ENCODE measurements at places on chromosomes 16 and 17.
A peak's percentile ranks its signal among the peaks of the same experiment; 100 is the strongest.

- H3K27me3 ChIP-seq: peaks cover 15% of the 10 kb centered on the region
- H3K4me1 ChIP-seq: peaks cover 11% of the 10 kb centered on the region
- no peak overlapping the region for H3K4me3 ChIP-seq
- H3K36me3 ChIP-seq: no peaks in the 10 kb centered on the region
Measured at GRCh38 chr17:44776628-44777393, 18.0 kb downstream of the ADAM11 start.

DNA sequence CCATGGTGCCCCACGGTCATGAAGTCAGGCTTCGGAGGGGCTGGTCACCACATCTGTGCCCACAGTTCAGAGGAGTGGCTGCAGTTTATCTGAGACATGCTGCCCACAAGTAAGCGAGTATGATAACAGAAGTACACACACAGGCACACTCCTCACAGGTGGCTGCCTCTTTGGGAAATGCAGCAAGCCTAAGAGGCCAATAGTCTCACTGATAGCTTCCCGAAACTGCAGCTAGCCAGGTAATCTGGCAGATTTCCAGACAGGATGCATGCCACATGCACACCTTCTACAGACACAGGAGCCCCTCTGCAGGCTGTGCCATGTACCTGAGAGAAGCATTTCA is 12.6 kb upstream of the GFOD2 start:
- DNase-seq: no peak
- peaks cover 77% of the 10 kb centered on the region for H3K36me3 ChIP-seq
- peak overlapping the region; percentile 2 for H3K4me3 ChIP-seq
- H3K27me3 ChIP-seq: no peaks in the 10 kb centered on the region

- no peak for DNase-seq
- H3K27me3 ChIP-seq: no peaks in the 10 kb centered on the region
- H3K27ac ChIP-seq: no peak overlapping the region
- no peak overlapping the region for H3K4me3 ChIP-seq
- no peaks in the 10 kb centered on the region for H3K36me3 ChIP-seq
- peaks cover 8% of the 10 kb centered on the region for H3K4me1 ChIP-seq
Measured at GRCh38 chr16:73230651-73231050, 182.7 kb upstream of the ZFHX3 start.

- no peak overlapping the region for H3K4me3 ChIP-seq
- H3K27ac ChIP-seq: no peak overlapping the region
- DNase-seq: no peak
- no peaks in the 10 kb centered on the region for H3K36me3 ChIP-seq
- peaks cover 14% of the 10 kb centered on the region for H3K27me3 ChIP-seq
Measured at GRCh38 chr16:68236137-68236825, 354 bp upstream of the ESRP2 start.

DNA sequence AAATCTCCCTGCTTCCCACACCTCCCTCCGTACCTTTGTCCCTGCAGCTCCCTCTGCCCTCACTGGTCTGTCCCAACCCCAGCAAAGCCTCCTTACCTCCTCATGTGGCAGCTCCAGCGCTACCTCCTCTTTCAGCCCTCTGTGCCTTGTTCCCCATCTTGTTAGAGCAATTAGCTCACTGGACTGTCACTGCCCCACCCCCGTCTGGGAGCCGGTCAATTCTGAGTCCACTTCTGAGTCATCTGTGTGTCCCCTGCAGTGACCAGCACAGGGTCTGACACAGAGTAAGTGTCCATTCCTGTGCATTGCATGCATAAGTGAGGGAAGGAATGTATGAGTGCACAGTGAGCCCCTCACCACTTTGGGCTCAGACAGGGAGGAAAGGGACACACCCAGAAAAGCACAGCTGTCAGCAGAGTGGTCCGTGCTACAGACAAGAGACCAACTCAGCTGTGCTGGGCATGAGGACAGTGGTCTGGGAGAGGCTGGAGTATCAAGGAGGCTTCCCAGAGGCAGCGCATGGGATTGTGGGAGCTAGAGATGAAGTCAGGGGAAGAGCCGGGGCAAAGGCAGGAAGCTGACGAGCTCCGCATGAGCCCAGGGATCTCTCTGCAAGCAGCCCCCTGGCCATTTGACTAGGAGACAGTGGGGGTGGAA is 45.9 kb downstream of the PITPNM3 start:
- H3K27me3 ChIP-seq: no peaks in the 10 kb centered on the region
- H3K36me3 ChIP-seq: no peaks in the 10 kb centered on the region
- H3K4me3 ChIP-seq: no peak overlapping the region
- peaks cover 9% of the 10 kb centered on the region for H3K4me1 ChIP-seq
- H3K27ac ChIP-seq: no peak overlapping the region

DNA sequence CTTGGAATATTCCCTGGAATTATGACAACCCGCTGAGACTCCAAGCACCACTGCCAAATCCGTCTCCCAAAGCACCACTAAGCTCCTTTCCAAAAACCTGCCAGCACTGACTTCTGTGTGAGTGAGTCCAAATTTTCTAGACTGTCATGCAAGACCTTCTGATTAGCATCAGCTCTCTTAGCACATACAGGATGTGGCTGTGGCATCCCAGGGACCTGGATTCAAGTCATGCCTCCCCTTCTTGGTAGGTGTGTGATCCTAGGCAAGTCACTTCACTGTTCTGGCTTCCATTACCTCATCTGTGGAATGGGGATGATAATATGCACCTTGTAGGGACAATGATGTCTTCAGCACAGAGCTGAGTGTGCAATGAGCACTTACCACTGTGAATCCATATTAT is 38.3 kb upstream of the USP7 start:
- no peak for DNase-seq
- no peaks in the 10 kb centered on the region for H3K36me3 ChIP-seq
- no peak overlapping the region for H3K4me3 ChIP-seq
- no peaks in the 10 kb centered on the region for H3K27me3 ChIP-seq

GRCh38 chr16:72905581-72905980 is 142.3 kb downstream of the ZFHX3 start:
- H3K27me3 ChIP-seq: no peaks in the 10 kb centered on the region
- DNase-seq: no peak
- H3K36me3 ChIP-seq: peaks cover 41% of the 10 kb centered on the region
- H3K4me3 ChIP-seq: no peak overlapping the region
- peaks cover 6% of the 10 kb centered on the region for H3K4me1 ChIP-seq

DNA sequence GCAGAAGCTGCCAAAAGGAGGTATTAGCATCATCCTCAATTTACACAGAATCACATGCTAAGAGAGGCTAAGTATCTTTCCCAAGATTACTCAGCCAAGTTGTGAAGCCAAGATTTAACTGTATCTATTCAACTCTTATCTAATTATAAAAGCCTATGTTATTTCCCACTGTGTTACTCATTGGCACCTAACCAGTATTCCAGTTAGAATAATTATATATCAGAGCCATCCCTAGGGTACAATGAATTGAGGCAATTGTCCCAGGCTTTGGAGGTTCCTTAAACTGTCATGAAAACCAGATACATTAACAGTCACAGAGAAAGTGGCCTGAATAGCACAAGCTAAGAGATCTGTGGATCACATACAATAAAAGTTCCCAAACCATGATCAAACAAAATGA is 10.9 kb upstream of the AMFR start:
- no peaks in the 10 kb centered on the region for H3K4me1 ChIP-seq
- peaks cover 93% of the 10 kb centered on the region for H3K36me3 ChIP-seq
- DNase-seq: no peak
- H3K27me3 ChIP-seq: no peaks in the 10 kb centered on the region

DNA sequence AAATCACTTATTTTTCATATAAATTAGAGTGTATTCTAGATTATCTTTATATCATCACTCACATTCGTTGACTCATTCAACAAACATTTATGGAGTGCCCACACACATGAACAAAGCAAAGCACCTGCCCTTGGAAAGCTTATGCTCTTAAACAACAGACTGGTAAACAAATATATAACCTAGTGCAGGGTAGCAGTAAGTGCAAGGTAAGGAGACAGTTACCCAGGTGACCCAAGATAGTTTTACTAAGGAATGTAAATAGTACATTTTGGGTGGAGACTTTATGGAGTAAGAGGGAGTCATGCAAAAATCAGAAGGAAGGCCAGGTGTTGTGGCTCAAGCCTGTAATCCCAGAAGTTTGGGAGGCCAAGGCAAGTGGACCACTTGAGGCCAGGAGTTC is 40.4 kb upstream of the HELZ start:
- no peaks in the 10 kb centered on the region for H3K27me3 ChIP-seq
- H3K4me3 ChIP-seq: no peak overlapping the region
- DNase-seq: no peak
- no peaks in the 10 kb centered on the region for H3K4me1 ChIP-seq
- no peaks in the 10 kb centered on the region for H3K36me3 ChIP-seq
- H3K27ac ChIP-seq: no peak overlapping the region

DNA sequence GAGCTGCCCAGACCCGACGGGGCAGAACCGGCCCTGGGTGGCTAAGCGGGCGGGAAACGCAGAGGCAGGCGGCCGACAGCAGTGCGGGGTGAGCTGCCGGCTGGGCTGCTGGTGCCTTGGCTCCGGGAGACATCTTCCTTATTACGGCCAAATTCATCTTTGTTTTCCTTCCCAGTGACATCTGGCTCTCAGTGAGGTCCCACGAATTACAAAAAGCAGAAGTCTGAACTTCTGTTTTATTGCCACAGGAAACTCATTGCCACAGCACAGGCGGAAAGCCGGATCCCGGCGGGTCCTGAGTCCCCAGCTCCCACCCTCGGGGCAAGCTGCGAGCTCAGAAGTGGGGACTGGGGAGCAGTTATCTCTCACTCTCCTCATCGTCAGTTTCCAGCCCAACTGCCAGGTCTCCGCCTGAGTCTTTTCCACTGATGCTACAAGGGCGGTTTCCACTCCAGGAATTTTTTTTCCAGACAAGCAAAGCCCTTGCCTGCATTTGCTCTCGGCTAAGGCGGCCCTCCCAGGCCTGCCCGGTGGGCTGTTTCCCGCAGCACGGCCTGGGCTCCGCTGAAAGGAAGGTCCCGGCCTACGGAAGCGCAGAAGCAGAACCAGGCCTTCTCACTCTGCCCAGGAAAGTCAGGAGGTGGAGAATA is 40.3 kb downstream of the CBFA2T3 start:
- H3K27me3 ChIP-seq: peaks cover 9% of the 10 kb centered on the region
- no peak overlapping the region for H3K27ac ChIP-seq
- no peaks in the 10 kb centered on the region for H3K36me3 ChIP-seq
- H3K4me1 ChIP-seq: no peaks in the 10 kb centered on the region

DNA sequence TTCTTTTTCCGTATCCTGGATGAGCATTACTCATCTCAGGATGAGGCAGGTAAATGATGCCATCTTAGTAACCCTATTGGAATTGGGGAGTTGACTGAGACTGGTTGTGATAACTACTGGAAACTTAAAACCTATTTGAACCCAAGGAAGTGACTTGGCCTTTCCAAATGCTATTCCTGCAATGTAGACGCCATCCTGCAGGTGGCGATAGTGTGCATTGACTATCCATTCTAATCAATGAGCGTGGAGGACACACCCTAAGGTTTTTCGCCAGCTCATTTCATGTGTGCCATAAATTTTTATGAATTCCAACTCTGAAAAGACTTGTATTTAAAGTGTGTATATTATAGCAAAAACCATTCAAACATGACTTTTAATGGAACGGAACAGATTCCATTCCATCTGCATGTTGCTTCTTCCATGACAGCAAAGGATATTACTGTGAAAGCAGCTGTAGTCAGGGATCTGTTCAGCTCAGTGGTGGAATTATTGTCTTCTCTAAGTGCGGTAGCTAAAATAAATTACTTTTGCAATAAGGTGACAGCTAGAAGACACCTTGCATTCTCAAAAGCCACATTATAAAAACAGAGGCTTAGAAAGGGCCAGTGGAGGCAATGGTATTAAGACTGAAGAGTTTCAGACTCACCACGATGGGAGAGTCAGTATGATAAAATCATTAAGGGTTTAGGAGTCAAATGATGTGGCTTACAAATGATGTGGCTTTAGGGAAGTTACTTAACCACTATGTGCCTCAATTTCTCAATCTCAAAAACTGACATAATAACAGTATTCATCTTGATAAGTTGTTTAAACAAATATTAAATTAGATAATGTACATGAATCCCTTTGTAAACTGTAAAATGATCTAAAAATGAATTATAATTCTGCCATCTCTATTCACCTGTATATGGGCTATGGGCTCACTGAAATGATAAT is 55.5 kb downstream of the SYT17 start:
- H3K4me3 ChIP-seq: no peak overlapping the region
- peaks cover 11% of the 10 kb centered on the region for H3K36me3 ChIP-seq
- H3K27me3 ChIP-seq: no peaks in the 10 kb centered on the region
- H3K27ac ChIP-seq: no peak overlapping the region

DNA sequence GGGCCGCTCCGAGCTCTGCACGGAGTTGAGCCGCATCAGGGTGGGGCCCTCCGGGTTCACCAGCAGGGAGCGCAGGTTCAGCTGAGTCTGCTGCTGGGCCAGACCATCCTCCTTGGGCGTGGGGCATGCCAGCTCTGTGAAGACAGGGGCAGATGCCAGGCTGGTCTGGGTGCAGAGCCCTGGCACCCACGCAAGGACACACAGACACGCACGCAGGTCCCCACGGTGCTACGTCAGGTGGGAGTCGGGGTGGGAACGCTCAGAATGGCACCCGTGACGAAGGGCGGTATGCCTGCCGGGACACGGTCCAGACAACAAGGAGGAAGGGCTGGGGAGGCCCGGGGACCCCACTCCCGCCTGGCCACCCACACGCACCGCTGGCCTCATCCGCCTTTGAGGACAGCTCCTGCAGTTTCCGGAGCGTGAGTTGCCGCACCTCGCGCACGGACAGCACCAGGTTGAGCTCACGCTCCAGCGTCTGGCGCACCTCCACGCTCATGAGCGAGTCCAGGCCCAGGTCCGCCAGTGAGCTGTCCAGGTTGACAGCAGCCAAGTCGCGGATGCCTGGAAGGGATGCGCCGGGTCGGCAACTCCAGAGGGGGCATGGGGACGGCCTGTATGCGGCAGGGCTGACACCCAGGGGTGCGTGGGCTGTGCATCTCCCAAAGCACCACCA is 15.3 kb upstream of the DUS1L start:
- no peak overlapping the region for H3K27ac ChIP-seq
- no peak for DNase-seq
- H3K4me3 ChIP-seq: no peak overlapping the region

- H3K27me3 ChIP-seq: no peaks in the 10 kb centered on the region
- H3K4me3 ChIP-seq: no peak overlapping the region
- no peaks in the 10 kb centered on the region for H3K36me3 ChIP-seq
- no peaks in the 10 kb centered on the region for H3K4me1 ChIP-seq
Measured at GRCh38 chr16:52022980-52023379, 524.0 kb downstream of the TOX3 start.

DNA sequence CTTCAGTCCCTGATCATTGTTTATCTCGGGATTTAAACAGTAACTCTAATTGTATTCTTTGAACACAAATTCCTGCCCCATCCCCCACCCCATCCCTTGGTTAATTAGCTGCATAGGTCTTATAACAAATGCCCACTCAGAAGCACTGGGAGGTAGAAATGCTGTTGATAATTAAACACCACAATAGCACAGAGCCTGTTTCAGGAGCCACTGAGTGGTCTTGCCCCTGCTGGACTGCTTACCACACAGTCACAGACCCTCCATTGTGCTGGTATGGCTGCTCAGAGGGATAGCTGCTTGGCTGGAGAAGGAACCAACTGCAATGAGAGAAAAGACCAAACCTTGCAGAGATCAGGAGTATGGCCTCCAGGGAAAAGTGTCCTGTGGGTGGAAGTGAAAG is 214.1 kb downstream of the ANKFN1 start:
- no peak overlapping the region for H3K4me3 ChIP-seq
- no peaks in the 10 kb centered on the region for H3K27me3 ChIP-seq
- no peaks in the 10 kb centered on the region for H3K4me1 ChIP-seq
- H3K36me3 ChIP-seq: no peaks in the 10 kb centered on the region
- peak overlapping the region; percentile 74 for H3K27ac ChIP-seq

GRCh38 chr16:14353340-14353739 is 276.7 kb downstream of the PARN start:
- H3K36me3 ChIP-seq: no peaks in the 10 kb centered on the region
- H3K27me3 ChIP-seq: peaks cover 12% of the 10 kb centered on the region
- no peak for DNase-seq
- no peak overlapping the region for H3K27ac ChIP-seq
- H3K4me1 ChIP-seq: no peaks in the 10 kb centered on the region

Data from neuronal stem cell (in vitro differentiated cells).